Urinary bladder (tissue), 4 donors: ENCODE measurements at places on chromosomes 6 and 20. TPM values are rescaled to one million over a fixed set of nuclear protein-coding genes. Genes with fewer than 3 reads are reported as not detected.

SYNJ2 gene
- total RNA-seq, result 14.3 TPM

MEI4 gene
- 0.21 TPM for total RNA-seq

TFAP2A gene
- 1.6 TPM for total RNA-seq

RWDD2A gene
- total RNA-seq, result 4.9 TPM

SIM1 gene
- total RNA-seq, result 0.21 TPM

HIVEP1 gene
- 38.5 TPM for total RNA-seq

TMEM244 gene
- not detected for total RNA-seq

MYBL2 gene
- 2.3 TPM for total RNA-seq

RHAG gene
- 1.0 TPM for total RNA-seq

HSPA12B gene
- 10.7 TPM for total RNA-seq

RAB22A gene
- 28.2 TPM for total RNA-seq
